ENCODE measurements at places on chromosomes 2 and 18.
A peak's percentile ranks its signal among the peaks of the same experiment; 100 is the strongest.

- no peak for DNase-seq
Measured at GRCh38 chr18:37199741-37200140, 365.9 kb downstream of the CELF4 start.

GRCh38 chr18:26502823-26503222 lies 45.5 kb downstream of the KCTD1 start:
- DNase-seq: no peak

DNA sequence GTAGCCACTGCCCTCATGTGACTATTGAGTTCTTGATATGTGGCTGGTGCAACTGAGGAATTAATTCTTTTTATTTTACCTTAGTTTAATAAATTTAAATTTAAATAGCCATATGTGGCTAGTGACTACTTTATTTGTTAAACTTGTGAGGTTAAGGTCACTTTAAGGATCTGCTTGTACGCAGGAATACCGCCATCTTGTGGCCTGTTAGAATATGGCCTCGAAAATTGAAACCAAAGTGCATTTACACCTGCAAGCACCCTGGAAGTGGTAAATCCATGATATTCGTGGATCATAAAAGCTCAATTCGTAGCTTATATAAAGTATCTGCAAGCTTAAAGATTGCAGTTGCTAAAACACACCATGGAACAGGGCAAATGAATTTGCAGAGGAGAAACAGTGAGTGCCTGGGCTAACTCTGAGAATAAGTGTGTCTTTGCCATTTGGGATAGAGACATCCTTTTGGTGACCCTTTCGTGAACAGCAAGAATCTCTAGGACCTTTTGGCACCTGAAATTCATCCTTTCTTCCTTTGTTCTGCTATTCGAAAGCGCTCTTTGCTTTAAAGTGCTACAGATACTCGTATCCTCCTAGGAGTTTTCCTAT lies 59.9 kb upstream of the REG3A start:
- DNase-seq: peak; percentile 16

- peak; percentile 66 for DNase-seq
Measured at GRCh38 chr2:191245869-191246531, 796 bp downstream of the MYO1B start.

Measured in HCEC 1CT (cell line).